T47D (cell line): ENCODE measurements at places on chromosomes 1 and 21.

DNA sequence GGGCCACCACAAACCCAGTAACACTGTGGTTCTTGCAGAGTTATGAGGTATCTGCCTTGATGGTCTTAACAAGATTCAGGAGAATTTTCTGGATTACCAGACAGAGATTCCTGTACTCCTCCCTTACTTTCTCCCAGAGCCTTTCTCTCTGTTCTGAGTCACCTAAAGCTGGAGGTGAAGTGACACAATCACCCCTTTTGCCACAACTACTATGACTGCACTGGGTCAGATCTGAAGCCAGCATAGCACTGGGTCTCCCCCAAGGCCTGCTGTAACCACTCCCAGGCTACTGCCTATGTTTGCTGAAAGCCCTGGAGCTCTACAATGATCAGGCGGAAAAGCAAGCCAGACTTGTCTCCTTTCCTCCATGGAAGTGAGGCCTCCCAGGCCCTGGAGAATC, 156.7 kb upstream of the NEGR1 start:
- no peak for DNase-seq

GRCh38 chr1:169650551-169650950, 20.6 kb upstream of the SELP start:
- DNase-seq, result no peak

- DNase-seq, result no peak
These were observed 59.0 kb downstream of the FASLG start for GRCh38 chr1:172717722-172718465.

GRCh38 chr1:29136391-29136915, 12.8 kb upstream of the TMEM200B start:
- peak; percentile 44 for DNase-seq

GRCh38 chr1:198201956-198202784, 45.4 kb downstream of the NEK7 start:
- DNase-seq, result no peak

GRCh38 chr1:41849211-41849759, 69.4 kb downstream of the HIVEP3 start:
- peak; percentile 39 for DNase-seq
